CMK (cell line): ENCODE measurements at places on chromosomes 7 and 10.

DNA sequence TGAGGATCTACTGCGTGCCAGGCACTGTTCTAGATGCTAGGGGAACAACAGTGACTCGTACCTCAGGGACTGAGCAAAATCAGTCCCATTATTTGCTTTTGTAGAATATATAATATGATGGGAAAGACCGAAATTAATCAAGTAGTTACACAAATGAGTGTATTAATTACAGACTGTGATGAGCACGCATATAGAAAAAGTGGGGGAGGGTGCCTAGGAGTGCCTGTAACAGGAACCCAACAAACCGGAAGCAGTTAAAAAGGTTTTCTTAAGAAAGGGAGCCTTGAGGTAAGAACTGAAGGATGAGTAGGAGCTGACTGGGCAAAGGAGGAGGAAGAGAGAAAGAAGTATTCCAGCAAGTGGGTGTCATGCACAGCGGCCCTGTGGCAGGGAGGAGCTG is 28.2 kb upstream of the IL6 start:
- DNase-seq = no peak

DNA sequence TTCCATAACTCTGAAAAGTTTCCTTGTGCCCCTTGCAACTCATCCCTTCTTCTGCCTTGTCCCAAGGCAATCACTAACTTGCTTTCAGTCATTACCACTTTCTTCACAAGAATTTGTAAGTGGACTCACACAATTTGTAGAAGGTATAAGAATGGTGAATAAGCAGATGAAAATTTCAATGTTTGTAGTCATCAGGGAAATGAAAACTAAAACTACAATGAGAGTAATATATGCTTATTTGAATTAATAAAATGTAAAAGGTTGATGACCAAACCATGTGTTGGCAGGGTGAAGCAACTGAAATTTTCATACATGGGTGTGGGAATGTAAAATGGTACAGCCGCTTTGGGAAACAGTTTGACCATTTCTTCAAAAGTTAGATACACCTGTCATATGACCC is 79.7 kb downstream of the GNAT3 start:
- no peak for DNase-seq

- DNase-seq = no peak
Observed at GRCh38 chr10:63843107-63843506, 321.9 kb downstream of the REEP3 start.

GRCh38 chr10:97353945-97354344 is 19.4 kb upstream of the FRAT2 start:
- no peak for DNase-seq

- DNase-seq = no peak
Observed at GRCh38 chr7:131383417-131384285, 56.0 kb downstream of the MKLN1 start.

- DNase-seq = no peak
Observed at GRCh38 chr10:17671307-17671706, 27.4 kb downstream of the STAM start.

- no peak for DNase-seq
Observed at GRCh38 chr10:103231047-103231551, 14.6 kb upstream of the RPEL1 start.

DNA sequence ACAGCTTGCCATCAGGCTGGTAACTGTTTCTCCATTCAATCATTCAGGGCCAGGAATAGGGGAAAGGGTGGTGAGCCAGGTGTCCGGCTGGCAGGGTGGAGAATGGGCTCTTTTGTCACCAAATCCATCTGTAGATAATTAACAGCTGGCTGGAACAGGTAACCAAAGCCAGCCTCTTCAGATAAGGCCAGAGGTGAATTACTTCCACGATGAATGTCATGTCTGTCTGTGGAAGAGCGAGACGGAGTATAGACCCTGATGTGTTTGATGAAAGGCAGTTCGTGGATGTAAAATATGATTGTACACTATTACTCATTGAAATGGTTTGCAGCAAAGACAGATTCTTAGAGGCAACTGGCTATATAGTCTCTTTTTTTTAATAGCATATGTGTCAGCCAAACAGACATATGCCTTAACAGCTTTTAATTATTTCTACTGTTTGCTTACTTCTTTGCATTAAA is 149.8 kb downstream of the KLF6 start:
- DNase-seq = no peak

DNA sequence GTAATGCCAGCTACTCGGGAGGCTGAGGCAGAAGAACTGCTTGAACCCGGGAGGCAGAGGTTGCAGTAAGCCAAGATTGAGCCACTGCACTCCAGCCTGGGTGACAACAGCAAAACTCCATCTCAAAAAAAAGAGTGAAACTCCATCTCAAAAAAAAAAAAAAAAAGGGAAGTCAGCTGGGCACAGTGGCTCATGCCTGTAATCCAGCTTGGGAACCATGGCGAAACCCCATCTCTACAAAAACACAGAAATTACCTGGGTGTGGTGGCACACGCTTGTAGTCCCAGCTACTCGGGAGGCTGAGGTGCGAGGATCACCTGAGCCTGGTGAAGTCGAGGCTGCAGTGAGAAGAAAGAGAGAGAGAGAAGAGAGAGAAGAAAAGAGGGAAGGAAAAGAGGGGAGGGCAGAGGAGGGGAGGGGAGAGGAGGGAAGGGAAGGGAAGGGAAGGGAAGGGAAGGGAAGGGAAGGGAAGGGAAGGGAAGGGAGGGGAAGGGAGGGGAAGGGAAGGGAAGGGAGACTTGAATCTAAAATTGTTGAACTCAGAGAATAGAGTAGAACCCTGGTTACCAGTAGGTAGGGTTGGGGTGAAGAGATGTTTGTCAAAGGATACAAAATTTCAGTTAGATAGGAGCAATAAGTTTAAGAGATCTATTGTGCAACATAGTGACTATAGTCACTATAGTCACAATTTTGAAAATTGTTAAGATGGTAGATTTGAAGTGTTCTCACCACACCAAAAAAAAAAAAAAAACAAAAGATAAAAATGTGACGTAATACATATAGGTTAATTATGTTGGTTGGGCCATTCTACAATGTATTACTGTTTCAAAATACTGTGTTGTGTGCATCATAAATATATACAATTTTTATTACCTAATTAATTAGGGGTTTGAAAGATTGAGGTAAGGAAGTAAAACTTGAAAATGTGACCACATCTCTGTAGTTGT is 2.5 kb downstream of the SLC16A9 start:
- no peak for DNase-seq

DNA sequence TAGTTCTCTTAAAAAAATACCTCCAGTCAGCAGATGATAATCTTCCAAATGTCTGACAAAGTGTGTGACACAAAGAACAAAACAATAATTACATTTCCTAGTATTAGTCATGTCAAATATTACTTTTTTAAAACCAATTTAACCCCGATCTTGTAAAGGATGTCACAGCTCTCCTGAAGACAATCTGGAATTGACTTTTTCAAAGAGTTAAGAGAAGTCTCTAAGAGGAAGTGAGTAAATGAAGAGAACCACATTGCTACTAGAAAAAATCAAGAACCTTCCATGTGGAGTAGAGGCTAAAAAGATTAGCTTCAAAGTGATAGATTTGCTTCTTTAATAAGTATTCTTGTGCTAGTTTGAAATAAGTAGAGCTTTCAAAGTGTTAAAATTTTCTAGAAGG is 218.2 kb upstream of the IMMP2L start:
- no peak for DNase-seq

GRCh38 chr7:81140252-81140651 is 221.4 kb upstream of the SEMA3C start:
- DNase-seq = no peak

GRCh38 chr10:121831777-121832176 is 96.1 kb downstream of the ATE1 start:
- no peak for DNase-seq

- DNase-seq = no peak
Observed at GRCh38 chr7:138546829-138547228, 86.8 kb downstream of the TRIM24 start.

DNA sequence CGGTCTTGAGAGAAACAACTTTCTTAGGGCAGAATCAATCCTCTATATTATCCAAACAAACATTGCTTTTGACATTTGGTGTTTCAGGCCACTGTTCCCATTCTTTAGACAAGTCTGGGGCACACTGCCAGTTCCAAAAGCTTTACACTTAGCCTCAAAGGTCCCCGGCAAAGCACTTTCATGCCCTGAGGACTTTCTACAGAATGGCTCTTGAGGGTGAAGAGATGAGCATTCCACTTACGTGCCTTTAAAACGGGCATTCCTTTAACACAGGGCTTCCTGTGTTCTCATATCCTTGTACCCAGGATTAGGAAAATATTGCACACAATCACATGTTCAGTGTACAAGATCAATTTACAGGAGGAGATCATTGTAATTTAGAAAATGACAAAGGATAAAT is 13.1 kb upstream of the TMEM213 start:
- no peak for DNase-seq

DNA sequence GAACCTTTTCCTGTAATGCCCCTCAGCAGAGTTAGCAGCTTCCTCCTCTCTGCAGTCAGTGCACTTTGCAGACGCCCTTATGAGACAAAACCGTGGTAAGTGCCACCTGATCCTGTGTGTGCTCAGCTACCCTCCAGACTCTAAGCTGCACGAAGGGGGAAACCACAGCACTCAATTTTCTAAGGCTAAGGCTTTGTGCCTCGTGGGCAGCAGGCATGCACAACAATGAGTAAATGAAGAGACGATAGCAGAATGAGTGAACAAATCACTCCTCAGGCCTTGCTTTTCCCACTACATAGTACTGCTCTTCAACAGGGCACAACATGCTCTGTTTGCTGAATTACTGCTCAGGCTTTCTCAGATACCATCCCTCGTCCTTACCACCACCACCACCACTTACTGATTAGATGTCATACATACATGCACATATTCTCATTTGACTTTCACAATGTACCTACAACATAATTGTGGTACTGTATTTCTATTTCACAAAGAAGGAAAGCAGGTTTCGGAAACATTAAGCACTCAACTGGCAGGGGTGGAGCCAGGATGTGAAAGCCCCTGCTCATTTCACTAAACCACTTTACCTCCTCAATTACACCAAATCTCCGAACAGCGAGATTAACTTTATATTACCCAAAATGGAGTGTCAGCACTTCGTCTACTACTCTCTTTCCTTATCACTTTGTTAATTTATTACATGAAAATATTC is 85.4 kb downstream of the ICA1 start:
- DNase-seq = no peak

GRCh38 chr7:157938211-157938610 is 601.4 kb downstream of the DNAJB6 start:
- no peak for DNase-seq

DNA sequence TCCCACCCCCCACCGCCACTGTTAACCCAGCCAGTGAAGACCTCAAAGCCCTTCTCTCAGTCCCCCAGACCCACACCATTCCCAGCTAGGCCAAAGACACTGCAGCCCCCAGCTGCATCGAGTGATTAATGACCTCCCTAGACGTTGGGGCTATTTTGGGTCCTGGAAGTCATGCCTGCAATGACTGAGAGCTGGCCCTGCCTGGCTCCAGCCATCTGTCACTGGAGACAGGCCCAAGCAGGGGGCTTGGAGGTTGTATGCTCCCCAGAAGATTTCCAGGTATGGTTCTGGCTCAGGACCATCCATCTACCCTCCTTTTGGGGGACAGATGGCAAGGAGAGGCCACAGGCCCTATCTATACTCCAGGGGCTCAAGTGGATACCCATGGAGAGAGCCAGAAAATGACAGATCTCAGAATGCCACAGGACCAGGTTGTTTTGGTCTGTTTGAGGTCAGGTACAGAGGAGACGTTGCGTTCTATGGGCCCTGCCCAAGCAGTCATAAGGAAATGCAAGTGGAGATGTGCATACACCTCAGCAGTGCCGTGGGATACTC is 5.1 kb downstream of the KCNIP2 start:
- DNase-seq = no peak

- DNase-seq = no peak
Observed at GRCh38 chr10:6716516-6716915, 136.4 kb upstream of the PRKCQ start.

GRCh38 chr10:11684717-11685645 is 57.2 kb upstream of the ECHDC3 start:
- no peak for DNase-seq

GRCh38 chr10:93058139-93058538 is 2.5 kb upstream of the CYP26C1 start:
- DNase-seq = no peak

DNA sequence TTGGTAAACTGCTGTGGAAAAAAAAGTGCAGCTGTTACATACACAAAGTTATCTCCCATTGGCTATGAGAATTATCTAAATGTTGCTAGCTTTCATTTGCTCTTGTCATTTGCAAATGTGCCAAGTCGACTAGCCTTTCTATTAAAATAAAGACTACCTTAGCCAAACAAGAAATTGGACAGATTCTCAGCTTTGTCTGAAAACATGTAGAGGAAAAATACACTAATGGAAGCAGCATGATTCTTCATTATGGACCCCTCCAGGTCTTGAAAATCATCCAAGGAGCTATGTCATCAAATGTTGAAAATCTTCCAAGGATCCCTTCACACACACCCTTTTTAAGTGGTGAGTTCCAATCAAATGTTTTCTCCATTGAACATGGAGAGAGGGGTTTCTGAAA is 237.7 kb downstream of the ETV1 start:
- no peak for DNase-seq

GRCh38 chr7:94883616-94884015 is 23.8 kb upstream of the PPP1R9A start:
- no peak for DNase-seq

DNA sequence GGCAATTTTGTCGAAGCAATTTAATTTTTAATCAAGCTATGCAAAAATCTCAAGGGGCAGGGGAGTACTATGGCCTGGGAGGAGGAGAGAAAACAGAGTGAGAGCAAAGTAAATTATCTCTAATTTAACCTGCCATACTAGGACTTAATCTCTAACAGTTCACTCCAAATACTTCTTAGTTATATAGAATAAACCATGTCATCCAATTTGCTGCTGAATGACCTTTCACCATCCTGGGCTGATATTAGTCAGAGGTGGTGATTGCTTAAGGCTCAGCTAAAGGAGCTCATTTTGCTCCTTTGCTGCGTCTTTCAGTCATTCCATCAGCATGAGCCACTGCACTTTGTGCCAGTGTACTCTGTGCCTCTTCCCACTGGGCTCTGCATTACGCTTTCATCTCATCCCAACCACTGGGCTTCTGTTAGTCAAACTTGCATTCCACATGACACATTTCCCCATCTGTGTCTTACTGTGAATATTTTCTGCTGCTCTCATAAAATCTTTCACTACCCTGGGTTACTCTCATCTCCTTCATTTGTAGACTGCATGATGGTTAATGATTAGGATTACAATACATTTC is 84.3 kb downstream of the CD36 start:
- DNase-seq = no peak

- DNase-seq = no peak
Observed at GRCh38 chr10:31914370-31914769, 14.3 kb downstream of the ARHGAP12 start.

- no peak for DNase-seq
Observed at GRCh38 chr7:7612519-7612918, 28.0 kb upstream of the UMAD1 start.

- DNase-seq = peak; percentile 11
Observed at GRCh38 chr10:100934084-100934659, 21.4 kb downstream of the SLF2 start.

- no peak for DNase-seq
Observed at GRCh38 chr10:1114315-1114714, 58.1 kb downstream of the WDR37 start.

GRCh38 chr10:103501186-103501585 is 7.7 kb downstream of the NEURL1 start:
- DNase-seq = no peak

- no peak for DNase-seq
Observed at GRCh38 chr10:76976142-76976541, 661.5 kb downstream of the KCNMA1 start.
